ENCODE measurements at places on chromosomes 6 and 20.

DNA sequence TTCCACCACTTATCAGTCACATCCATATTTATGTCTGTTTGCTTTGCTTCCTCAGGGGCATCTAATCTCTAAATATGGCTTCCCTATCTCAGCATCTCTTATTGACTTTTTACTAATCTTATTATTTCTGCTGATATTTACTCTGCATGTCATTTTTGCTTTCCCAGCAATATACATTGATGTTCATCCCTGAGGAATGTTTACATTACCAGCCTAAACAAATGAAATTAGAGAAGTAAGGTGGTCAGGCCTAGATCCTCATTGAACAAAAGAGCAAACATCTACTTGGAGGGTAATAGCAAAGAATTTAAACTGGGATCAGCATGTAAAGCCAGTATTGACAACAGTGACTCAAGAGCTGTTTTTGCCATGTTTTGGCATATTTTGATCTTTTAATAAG lies 546.4 kb downstream of the MMUT start:
- DNase-seq: peak; percentile 8

GRCh38 chr20:5864428-5864827 lies 85.9 kb downstream of the TRMT6 start:
- no peak for DNase-seq

DNA sequence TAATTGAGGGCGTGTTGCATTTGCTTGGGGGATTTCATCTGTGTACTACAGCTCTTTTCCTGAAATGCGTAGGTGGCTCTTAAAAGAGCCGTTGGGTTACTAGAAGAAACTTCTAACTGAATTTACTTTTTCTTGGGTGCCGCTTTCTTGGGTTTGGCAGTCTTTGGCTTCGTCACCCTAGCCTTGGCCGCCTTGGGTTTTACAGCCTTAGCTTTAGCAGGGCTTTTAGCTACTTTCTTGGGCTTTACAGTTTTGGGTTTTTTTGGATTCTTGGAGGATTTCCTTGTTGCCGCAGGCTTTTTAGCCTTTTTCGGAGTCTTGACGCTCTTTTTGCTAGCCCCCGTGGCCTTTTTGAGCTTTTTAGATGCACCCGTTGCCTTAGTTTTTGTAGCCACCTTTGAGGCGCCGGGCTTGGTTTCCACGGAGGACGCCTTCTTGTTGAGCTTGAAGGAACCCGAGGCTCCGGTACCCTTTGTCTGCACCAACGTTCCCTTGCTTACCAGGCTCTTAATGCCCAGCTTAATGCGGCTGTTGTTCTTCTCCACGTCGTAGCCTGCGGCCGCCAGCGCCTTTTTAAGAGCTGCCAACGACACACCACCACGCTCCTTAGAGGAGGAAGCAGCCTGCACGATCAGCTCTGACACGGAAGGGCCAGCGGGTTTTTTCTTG lies 54.5 kb downstream of the TRIM38 start:
- no peak for DNase-seq

DNA sequence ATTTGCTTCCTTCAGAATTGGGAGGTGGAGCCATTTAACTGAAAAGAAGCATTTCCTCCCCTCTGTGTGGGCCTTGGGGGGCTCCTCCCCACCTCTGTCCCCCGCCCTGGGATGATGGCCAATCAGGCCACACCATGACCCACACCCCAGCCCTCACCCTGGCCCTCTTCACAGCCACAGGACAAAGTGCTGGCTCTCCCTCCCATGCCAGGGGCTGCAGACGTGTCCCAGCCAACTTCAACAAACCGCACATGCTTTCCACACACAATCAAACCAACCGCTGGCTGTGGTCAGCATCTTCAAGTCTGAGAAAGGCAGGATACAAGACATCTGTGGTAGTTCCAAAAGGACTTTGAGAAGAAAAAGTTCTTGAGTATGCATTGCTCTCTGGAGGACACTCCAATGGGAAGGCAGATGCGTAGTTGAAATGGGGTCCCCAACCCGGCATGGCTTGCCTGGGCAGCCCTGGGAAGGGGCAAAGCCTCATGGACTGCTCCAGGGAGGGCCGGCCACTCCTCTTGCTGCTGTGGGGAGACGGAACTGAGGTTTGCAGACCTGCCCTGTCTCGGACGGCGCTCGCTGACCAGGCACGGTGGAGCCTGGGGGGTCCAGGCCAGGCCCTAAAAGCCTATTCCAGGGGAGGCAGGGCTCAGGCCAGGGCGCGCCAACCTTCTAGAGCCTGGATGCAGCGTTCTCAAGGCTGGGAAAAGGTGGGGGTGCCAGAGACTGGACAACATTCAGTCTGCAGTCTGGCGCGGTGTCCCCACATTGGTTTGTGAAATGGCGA lies 12.2 kb downstream of the TTLL2 start:
- DNase-seq: no peak

DNA sequence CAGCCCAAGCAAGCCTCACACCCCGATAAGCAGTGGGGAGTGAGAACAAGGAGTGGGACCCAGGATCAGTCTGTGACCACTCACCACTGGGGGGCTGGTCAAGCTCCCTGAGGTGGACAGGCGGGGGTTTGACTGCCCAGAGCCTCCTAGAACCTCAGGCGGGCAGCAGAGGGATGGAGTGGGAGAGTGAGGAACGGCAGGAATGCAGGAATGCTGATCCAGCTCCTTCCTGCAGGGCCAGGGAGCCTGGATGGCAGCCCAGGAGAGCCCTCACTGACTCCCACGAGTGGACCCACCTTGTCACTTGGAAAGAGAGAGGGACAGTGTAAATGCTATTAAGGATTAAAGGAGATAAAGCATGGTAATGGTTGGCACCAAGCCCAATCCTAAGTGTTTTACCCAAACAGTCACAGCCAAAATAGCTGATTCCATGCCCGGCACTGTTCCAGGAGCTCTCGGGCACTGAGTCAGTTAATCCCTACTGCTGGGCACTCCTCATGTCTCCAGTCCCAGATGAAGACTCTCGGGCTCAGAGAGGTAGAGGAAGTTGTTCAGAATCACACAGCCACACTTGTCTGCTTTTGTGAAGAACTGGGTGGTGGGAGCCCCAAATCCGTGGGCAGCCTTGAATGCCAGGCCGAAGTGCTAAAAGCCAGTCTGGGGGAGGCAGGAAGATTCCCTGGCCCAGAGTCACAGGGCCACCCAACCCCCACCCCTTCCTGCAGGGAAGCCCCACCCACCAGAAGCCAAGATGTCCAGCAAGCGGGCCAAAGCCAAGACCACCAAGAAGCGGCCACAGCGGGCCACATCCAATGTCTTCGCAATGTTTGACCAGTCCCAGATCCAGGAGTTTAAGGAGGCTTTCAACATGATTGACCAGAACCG lies 3.1 kb downstream of the MYL9 start:
- no peak for DNase-seq

DNA sequence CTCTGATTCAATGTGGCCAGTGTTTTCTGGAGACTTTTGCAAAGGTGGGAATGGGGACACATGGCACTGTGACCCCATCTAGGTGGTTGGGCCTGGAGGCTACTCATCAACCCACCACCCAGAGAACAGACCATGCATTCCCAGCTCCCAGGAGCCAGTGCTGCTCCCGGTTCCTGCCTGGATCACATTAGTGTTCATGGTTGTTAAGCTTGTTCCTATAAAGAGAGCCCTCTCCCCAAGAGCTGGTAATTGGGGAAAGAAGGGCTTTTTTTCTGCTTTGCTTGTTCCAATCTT lies 102.0 kb downstream of the PHACTR3 start:
- DNase-seq: no peak

DNA sequence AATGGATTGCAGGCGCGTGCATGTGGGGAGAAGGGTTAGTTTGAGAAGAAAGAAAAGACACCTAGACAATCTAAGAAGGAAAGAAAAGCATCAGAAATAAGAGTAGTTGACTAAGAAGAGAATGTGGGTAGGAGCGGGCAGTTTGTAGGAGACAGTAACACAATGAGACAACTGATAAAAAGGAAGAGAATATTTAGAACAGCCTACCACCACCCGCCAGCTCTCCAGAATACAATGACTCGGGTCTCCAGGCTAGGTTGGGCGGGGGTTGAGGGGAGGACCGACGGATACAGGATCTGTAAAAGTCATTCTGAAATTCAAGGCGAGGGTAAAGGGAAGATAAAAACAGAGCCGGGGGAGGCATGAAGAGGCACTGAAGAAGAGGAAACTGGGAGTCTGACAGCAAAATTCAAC lies 712 bp downstream of the ABHD16A start:
- no peak for DNase-seq

DNA sequence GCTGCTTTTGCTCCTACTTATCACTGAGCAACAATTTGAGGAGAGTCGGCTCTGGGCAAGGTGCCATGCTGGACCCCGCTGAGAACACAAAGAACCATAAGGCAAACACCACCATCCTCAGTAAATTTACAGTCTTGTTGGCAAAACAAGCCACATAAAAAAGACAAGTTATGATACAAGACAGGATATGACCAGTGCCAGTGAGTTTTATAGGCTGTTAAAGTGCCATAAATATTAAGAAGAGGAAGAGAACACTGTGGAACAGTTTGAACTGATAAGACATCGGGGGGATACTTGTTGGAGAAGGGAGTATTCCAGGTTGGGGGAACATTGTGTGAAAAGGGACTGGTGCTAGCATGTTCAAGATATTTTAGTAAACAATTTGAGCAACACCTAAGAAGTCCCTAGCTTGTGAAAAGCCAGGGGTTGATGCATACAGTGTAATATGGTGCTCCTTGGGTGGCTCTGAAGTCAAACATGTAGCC lies 25.3 kb upstream of the RIPOR2 start:
- no peak for DNase-seq

GRCh38 chr6:17591287-17591686 lies 8.8 kb upstream of the FAM8A1 start:
- no peak for DNase-seq
